T-helper 9 cell (primary cell): ENCODE measurements at places on chromosomes 11 and 22.
A peak's percentile ranks its signal among the peaks of the same experiment; 100 is the strongest.

DNA sequence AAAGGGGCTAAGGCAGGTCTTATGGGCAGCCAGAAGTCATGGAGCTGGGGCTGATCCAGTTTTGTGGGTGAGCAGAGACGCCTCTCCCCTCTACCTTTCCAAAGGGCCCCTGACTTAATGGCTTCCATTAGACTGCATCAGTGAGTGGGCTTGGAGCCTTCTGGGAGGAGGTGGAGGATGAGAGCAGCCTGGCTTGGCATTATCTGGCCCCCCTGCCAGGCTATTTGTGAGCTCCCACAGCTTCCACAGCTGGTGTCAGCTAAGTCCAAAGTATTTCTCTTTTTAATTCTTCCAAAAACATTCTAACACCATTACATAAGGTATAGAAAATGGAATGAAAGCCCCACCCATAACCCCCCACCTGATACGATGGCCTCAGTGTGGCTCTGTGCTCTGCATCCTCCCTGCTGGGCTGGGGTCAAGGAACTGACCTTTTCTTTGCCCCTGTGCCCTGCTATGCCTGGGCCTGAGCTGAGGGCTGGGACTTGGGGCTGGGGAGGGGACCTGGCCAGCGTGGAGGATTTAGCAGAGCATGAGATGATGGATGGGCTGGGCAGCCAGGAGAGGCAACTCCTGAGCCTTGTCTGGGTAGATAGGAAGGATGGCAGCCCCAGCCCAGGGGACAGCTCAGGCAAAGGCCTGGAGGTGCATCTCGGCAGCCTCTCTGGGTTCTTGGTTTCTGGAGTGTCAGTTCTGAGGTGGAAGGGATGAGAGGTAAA lies 4.0 kb downstream of the AIFM3 start:
- DNase-seq: no peak

DNA sequence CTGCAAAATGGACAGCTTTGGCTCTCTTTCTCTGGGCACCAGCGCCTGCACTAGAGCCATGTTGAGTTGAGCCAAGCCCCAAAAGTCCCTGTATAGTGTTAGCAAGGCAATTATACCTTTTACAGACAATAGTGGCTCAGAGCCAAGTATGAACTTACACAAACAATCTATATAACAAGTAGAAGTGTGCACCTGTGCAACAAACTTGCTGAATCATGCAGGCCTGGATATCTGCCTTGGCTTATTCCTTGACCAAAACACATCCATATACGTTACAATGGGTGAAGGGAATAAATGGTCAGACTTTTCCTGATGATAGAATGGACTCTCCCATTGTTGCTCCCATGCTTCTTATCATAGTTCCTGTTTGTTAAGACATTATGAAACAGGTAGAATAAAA lies 3.8 kb upstream of the OR52I2 start:
- DNase-seq: no peak

DNA sequence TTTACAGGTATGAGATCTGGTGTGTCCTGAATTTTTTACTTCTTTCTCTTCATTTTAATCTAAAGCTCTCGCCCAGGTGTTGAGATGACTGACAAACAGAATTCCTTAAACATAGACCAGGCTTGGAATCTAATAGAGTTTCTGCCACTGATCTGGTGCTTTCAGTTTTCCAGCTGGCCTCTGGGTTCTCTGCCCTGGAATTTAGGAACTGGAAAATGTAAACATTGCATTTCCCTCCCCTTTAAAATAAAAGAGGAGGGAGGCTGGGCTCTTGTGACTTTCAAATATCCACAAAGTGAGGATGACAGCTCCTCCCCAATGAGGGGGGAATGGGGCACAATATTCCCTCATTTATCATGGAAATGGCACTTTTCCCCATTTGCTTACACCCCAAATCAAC lies 5.0 kb downstream of the PAMR1 start:
- DNase-seq: no peak

DNA sequence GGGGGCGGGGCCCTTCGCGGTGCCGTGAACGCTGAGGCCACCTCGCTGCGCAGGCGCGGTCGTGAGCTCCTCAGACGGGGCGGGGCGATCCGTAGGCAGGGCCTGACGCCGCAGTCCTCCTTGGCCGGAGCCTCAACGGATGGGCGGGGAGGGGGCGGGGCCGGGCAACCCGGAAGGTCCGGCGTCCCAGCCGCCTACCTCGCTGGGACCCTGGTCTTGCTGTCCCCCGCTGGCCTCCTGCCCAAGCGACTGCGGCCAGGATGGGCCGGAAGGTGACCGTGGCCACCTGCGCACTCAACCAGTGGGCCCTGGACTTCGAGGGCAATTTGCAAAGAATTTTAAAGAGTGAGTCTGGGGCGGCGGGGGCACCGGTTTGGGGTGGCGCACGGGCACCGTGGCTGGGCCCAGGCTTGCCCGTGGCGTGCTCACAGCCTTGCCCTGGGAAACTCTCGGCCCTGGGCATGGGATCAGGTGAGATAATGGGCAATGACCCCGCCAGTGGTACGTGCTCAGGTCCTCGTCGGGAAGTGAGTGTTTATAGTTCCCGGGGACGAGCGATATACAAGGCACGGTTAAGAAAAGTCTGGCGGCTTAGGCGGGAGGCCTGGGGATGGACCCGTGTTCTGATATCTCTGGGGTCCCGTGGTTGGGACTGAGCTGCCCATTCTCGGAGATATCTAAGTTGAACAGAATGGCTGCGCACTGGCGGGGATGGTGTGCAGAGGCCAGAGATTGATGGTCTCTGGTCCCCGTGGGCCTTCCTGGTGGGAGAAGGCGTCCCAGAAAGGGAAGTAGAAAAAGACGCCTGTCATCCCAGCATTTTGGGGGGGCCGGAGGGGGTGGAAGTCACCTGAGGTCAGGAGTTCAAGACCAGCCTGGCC lies at the start of gene NADSYN1:
Gene NADSYN1 (plus strand): TSS at position 167 of the 881 bp plus-strand sequence. CDS start 94 bp downstream, at position 261.
- DNase-seq: peak; percentile 94

- DNase-seq: no peak
These were observed 48.2 kb downstream of the FBLN1 start for GRCh38 chr22:45550891-45551290.

DNA sequence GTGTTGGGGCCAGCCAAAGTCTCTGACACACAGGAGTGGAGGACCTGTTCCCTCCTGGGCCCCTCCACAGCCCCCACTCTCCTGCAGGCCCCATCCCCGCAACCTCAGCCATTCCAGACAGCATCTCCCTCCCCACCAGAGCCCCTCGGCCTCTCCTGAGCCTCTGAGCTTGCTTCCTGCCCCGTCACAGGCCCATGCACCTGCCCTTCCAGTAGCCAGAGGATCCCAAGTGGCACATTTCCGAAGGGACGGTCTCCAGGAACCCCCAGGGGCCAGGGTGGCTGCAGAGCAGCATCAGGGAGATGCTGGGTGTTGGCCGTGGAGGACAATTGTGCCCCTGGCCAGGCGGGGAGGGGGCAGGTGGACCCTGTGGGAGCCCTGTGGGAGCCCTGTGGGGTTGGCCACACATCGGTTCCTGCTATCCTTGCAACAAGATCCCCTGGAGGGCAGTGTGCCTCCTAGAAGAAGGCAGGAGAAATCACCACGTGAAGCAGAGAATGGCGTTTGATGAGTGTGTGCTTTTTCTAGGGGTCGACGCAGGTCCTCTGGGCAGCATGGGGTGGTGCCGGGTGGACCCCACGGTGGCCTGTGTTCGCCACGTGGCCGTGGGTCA lies 45.3 kb upstream of the PPARA start:
- DNase-seq: no peak

DNA sequence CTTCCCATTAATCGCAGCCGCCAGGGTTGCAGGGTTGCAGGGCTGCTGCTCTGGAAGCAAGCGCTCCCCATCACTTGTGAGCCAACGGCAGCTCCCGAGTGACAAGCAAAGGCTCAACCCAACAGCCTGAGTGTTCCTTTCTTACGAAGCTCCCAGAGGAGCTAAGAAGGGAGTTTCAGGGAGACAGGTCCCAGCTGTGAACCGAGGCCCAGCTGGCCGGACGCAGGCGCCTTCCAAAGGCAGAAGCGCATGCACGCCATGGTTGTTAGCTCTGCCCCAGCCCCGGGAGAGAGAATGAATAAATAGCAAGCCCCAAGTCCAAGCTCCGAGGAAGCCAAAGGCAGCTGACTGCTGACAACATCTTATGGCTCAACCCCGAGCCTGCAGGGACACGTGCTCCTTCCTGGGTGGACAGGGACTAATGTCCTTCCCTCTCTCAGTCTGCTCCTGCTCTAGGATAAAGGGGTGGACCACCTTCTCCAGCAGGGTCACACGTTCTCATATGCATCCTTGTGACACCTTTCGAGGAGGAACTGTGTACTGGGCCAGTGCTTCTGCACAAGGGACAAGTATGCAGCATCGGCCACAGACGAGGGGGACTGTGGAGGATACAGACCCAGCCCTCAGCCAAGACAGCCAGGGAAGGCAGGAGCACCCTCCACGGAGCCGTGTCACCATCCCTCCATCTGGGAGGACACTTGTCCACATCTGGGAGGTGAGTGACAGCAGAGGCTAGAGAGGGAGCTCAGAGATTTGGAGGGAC lies 29.9 kb downstream of the SHANK2 start:
- no peak for DNase-seq

DNA sequence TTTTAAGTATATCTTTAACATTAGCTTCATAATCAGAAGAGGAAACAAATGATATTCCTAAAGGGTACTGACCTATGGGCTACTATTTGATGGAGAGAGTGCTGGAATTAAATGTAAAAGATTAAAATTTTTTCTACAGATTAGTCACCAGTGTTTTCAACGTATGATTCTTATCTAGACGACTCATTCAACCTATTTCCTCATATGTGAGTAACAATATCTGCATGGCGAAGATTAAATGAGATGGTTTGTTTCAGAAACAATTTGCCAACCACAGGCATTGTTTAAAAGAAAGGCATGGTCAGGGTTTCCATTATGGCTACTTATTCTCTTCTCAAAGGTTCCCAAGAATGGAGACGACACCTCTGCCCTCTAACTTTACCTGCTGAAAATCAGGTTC lies 20.4 kb downstream of the OR56B4 start:
- no peak for DNase-seq
